ENCODE measurements at places on chromosomes 7 and 10. TPM values are rescaled to one million over a fixed set of nuclear protein-coding genes. Genes with fewer than 3 reads are reported as not detected.

The ARMC3 gene
- not detected for total RNA-seq

The PGAM2 gene
- total RNA-seq = not detected

The PLXNA4 gene
- total RNA-seq = 0.02 TPM

The NAT16 gene
- total RNA-seq = not detected

The RSPH10B2 gene
- total RNA-seq = 0.05 TPM

The ANKRD22 gene
- not detected for total RNA-seq

The NEBL gene
- 13.0 TPM for total RNA-seq

The SLC18A3 gene
- not detected for total RNA-seq

The ZYX gene
- 45.7 TPM for total RNA-seq

The ZNF727 gene
- not detected for total RNA-seq

The MRLN gene
- not detected for total RNA-seq

The EN2 gene
- 0.75 TPM for total RNA-seq

The TDRD1 gene
- not detected for total RNA-seq

The ATRNL1 gene
- 6.8 TPM for total RNA-seq

The LRRC17 gene
- total RNA-seq = 0.30 TPM

The MYOZ1 gene
- total RNA-seq = not detected

The LRRD1 gene
- total RNA-seq = not detected

The AKR1D1 gene
- not detected for total RNA-seq

The TMEM213 gene
- not detected for total RNA-seq

The MEST gene
- total RNA-seq = 36.0 TPM

The BZW2 gene
- total RNA-seq = 204 TPM

The SFTPA1 gene
- not detected for total RNA-seq

The LIPF gene
- total RNA-seq = not detected

The MMP21 gene
- total RNA-seq = not detected

The TMEM229A gene
- not detected for total RNA-seq

The RASSF4 gene
- 0.63 TPM for total RNA-seq

The LBX1 gene
- total RNA-seq = 0.12 TPM

The WDR86 gene
- not detected for total RNA-seq

All from NCI-H460 (cell line).